ENCODE measurements at places on chromosomes 4 and X.

DNA sequence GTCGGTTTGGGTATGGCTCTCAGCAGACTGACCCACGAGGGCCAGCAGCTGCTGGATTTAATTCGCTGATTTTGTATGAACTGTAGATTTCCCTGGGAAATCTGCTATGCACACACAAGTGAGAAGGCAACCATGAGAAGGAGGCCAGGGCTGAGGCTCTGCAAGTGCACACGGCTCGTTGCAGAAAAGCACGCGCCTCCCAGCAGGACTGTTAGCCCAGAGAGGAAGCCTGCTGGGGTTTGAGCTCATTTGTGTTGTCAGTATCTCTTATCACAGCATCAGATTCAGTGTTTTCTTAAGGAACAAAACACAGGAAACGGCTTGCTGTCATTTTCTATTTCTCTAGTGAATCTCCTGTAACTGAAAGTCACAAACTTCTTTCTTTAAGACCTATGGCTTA, 296.2 kb upstream of the FAT1 start:
- DNase-seq: no peak

DNA sequence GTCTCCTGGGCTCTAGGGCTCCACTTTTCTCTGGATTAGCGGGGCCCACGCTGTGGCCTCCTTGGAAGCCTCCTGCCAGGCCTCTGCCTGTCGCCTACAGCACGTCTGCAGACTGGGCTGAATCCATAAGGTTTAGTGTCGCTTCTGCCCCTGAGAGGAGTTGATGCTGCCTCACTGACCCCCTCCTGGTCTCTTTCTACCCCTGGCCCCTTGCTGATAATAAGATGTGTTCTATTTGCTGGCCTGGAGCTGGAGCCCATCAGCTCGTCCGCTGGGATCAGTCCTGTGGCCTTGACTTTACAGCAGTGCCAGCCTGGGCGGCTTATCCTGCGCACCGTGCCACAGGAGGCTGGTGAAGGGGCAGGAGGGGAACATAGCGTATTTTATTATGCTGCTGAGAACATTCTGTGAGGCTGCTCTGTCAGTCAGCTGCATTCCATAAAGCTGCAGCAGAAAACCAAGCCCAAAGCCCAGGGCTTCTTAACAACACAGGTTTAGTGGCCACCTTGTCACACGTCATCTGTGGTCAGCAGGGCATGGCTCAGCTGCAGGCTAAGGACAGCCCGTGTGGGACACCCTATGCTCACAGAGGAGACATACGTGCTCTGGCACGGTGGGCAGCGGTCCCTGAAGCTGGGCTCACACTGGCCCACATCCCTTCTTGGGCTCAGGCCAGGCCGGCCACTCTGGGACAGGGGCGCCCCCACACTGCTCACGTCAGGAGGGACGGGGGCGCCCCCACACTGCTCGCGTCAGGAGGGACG, 29.3 kb upstream of the HGFAC start:
- DNase-seq: no peak

DNA sequence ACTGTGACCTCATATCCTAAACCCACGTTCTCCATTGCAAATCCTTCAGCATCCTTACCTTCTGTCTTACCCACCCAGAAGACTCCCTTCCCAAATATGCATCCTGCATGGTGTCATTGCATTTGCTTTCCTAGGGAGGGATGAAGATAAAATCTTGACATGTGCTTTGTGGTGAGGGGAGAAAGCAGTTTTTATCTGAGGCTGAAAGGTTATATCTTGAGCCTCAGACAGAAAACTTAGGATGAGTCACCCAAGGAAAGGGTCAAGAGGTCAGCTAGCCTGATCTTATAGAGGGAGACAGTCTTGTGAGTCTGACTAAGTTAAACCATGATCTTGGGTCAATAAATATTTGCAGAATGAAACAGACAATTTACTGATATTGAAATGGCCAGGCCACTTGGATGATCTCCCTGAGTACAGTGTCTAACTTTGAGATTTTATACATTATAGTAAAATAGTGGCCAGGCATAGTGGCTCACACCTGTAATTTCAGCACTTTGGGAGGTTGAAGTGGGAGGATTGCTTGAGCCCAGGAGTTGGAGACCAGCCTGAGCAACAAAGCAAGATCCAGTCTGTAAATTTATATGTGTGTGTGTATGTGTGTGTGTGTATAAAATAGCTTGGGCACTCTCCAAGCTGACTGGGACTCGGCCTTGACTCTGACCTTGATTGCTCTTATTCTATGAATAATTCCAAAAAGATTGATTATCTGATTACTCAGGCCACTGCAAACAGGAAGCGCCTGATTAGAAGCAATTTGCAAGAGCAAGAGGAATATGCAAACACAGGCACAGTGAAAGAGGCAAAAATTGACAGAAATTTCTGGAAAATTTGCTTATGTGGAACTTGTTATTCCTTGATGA, 15.4 kb upstream of the FAM9C start:
- DNase-seq: no peak

DNA sequence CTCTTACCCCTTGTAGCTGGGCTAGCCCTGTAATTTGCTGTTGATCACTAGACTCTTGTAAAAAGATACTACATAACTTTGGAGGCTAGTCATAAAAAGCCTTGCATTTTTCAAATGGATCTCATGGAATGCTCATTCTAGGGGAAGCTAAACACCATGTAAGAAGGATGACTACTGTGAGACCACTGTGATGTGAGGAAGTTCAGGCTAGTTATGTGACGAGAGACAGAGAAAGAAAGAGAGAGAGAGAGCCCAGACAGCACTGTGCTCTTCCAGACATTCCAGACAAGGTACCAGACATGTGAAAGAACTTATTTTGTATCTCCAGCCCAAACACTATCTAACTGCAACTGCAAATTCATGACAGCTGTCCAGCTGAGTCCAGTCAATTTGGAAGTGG, 404.6 kb upstream of the PITX2 start:
- no peak for DNase-seq

DNA sequence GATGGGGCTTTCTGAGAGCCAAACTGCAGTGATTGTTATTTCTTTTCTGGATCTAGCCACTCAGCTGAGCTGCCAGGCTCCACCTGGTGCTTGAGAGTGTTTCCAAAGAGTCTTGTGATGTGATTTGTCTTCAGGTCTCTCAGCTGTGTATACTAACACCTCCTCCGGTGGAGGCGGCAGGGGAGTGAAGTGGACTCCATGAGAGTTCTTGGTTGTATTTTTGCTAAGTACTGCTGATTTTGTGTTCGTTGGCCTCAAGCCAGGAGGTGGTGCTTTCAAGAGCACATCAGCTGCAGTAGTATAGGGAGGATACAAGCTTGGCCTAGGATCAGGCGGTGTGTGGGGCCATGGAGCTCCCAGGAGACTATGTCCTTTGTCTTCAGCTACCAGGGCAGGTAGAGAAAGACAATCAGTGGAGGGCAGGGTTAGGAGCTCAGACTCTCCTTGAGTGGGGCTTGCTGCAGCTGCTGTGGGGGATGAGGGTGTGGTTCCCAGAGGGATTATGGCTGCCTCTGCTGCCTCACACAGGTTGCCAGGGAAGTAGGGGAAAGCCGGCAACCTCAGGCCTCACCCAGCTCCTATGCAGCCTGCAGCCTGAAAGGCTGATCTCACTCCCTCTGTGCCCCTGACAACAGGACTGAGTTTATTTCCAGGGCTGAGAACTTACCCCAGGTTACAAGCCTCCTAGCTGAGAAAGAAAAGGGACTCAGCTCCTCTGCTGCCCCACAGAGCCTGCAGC, 62.4 kb downstream of the NPFFR2 start:
- no peak for DNase-seq

GRCh38 chr4:7774301-7775294, 165.1 kb downstream of the AFAP1 start:
- no peak for DNase-seq

- DNase-seq: peak; percentile 3
Observed at GRCh38 chrX:18607966-18608365, 63.9 kb downstream of the RS1 start.

DNA sequence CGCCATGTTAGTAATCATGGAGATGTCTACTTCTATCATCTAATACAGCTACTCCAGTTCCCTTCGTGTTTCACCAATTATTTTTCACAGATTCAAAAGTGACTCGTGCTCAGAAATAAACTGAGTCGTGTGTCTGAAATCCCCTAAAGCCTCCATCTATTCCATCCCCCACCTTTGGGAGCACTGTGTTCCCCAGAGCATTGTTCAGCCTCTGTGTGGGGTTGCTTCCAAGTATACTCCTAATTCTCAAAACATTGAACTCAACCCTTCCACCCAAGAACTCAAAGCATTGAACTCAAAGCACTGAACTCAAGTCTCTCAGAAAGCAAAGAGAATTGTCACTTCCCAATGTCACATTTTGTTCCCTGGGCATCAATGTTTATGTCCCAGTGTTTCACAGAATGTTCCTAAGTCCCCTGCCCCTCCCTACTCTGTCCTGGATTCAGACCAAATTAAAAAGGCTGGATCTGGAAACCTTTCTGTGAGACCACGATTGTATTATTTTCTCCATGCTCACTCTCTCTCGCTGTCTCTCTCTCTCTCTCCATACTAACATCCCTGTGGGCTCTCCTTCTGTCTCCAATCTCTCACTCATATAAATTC, 138.5 kb upstream of the QRFPR start:
- no peak for DNase-seq

DNA sequence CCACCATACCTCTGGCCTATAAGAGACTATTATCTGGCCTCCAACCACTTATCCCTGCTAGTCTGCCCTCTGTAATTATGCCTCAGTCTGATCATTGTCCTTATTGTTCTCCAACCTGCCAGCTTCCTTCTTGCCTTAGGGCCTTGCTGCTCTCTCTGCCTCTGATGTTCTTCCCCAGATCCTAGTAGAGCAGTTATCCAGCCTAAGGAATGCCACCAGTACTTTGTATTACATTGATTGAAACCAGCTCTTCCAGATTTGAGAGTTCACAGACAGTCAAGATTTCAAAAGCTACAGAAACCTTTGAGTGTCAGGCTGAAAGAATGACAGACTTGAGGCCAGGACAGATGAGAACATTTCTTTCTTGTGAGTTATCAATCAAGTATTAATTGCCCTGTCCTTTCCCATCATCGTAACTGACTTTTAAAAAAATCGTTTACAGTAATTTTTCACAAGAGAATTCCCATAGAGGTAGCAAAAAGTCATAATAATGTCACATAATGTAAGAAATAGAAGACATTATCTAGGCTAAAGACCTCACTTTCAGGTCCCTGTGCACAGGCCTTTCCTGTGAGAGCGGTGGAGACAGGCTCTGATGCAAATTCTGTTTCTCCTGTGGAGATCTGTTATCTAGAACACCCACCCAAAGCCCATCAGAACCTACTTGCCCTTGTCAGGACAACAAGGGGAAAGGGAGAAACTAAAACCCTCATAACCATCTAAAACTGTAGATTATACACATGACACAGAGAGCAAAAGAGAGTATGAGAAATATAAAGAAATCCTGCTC, 64.1 kb upstream of the GUCY1A1 start:
- no peak for DNase-seq

- DNase-seq: no peak
Observed at GRCh38 chrX:76420237-76420636, 7.3 kb upstream of the MAGEE1 start.

GRCh38 chr4:158786121-158786601, 17.3 kb downstream of the FNIP2 start:
- peak; percentile 39 for DNase-seq

DNA sequence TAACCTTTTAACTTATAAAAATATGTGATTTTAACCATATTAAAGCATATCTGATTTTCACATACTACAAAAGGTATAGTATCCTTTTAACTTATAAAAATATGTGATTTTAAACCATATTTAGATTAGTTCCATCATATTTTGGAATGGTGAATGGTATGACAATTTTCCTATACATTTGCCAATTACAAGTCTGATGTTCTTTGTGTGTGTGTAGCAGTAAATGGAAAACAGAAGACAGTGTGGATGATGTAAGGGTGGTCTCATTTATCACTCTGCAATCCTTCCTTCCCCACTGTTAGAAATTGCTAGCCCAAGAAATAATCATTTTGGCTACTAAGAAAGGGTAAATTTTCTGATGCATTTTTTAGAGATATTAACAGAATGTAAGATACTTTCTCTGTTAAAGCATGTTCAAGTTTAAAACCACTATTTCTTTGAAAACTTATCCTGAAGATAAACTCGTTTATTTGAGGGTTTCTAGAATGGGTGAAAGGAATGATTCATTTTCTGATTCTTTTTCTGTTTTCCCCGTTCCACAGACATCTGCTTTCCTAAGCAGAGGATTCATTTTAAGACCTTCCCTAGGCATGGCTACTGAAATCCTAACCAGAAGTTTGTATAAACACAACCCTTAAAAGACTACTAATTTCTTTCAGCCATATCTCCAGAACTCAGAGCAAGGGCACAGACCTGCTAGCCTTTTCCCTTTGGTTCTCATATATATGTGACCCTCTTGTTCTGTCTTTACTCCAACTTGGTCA, 21.0 kb downstream of the NUDT6 start:
- no peak for DNase-seq

- no peak for DNase-seq
Observed at GRCh38 chr4:183401473-183401872, 43.0 kb upstream of the CDKN2AIP start.

DNA sequence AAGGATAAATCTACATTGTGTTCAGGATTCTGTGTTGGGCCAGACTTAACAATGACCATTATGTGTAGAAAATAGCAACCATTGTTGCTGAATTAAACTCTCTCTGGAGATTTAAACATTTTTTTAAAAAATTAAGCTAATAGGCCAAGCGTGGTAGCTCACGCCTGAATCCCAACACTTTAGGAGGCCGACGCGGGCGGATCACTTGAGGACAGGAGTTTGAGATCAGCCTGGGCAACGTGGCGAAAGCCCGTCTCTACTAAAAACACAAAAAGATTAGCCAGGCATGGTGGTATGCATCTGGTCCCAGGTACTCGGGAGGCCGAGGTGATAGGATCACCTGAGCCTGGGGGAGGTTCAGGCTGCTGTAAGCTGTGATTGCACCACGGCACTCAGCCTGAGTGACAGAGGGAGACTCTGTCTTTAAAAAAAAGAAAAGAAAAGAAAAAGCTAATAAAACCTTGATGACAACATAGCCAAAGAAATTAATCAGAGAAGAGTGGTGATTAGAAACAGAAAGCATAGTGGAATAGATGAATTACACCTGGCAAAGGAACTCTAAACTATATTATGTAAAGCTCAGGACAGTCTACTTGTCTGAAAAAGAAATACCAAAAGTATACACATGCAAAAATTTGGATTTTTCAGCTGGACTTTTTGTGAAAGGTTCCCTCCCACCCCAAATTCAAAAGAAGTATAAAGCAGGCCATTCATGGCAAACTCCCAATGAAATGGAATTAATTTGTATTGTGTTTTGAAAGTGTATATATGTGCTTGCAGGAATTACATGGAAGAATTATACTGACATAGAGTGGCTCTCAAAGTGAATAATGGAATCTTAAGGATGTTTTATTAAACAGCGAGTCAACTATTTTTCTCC, 21.9 kb downstream of the PLS3 start:
- no peak for DNase-seq
